ENCODE measurements at places on chromosomes 5 and 9.

- DNase-seq: peak; percentile 74
Observed at GRCh38 chr5:42840269-42840668, 28.6 kb upstream of the SELENOP start.

DNA sequence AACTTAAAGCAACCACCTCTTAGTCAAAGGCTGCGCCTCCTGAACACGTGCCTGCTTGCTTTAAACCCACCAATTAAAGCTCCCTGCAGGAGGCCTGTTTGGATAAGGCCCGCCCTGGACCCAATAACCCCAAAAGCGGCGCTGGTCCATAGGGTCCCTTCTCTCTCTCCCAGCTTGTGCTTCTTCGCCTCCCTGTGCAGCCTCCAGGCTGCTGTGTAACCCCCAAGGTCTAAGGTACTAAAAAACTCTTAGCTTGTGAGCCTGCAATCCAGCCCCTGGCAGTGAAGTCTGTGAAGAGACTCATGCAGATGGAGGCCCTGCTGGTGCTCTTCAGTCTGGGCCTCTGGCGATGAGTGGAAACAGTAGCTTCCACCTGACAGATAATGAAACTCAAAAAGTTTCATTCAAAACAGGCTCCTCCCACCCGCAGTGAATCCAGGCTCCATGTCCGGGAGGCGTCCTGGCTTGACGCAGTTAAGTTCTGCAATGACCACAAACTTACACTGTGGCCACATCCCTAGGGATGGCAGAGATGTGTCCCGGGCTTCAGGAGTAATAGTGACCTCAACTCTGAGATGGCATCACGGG is 97.3 kb downstream of the PRRT1B start:
- DNase-seq: no peak

DNA sequence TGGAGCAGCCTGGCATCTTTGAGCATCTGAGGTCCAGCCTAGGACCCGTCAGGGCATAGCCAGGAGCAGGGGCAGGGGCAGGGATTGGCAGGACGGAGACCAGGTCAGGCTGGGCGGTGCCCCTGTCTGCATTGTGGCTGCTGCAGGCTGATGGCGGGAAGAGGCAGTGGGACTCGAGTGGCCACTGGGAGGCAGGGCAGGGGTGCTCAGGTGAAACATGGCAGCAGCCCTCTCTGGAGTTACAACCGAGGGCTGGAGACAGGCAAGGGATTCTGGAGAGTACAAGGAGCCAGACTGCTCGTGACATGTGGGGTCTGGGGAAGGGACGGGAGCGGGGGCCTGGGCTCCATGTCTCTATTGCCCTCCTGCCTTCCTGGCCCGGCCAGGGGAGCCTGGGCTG is 97.4 kb upstream of the RAPGEF1 start:
- DNase-seq: peak; percentile 17

- DNase-seq: no peak
Observed at GRCh38 chr5:6556089-6556801, 76.6 kb downstream of the NSUN2 start.

- DNase-seq: no peak
Observed at GRCh38 chr9:92737611-92738299, 26.9 kb downstream of the BICD2 start.

Data from hematopoietic multipotent progenitor cell treated with erythropoietin and hydrocortisone succinate and interleukin-3 and kit ligand, for 6 days (in vitro differentiated cells).